Fibroblast of lung (primary cell): ENCODE measurements at places on chromosomes 2 and 18. TPM values are rescaled to one million over a fixed set of nuclear protein-coding genes. Genes with fewer than 3 reads are reported as not detected.

GRCh38 chr2:203808046-203808750, 59.4 kb upstream of the CTLA4 start:
- peak; percentile 100 for DNase-seq

GRCh38 chr18:75546964-75547363, 119.5 kb upstream of the SMIM21 start:
- no peak for DNase-seq

DNA sequence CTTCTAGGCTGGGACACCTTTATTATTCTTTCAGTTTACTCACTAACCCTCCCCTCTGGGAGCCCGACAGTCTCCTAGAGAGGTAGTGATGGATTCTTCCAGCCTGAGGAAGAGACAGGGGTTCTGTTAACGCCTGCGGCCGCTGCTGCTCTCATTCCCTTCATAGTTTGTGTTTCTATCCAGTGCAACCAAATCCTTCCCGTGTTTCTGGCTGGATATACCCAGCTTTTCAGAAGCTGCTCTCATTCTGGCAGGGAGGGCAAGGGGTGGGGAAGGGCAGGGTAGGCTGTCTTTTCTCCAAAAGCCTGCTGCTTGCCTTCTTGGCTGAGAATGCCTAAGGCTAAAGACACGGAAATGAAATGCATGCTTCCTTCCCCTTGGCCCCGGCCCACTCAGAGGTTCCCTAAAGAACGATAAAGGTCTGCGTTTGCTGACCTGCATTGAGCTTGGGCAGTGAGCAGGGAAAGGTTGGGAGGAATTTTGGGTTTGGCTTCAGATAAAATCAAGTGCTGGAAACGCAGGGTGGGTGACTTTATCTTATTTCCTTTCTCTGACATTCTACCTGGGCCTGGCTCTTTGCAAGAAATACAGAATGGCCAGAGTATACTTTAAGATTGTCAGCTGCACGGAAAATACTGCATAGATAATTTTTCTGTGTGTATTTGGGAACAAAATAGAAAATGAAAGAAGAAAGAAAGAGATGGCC, 390.9 kb downstream of the NBAS start:
- peak; percentile 69 for DNase-seq

DNA sequence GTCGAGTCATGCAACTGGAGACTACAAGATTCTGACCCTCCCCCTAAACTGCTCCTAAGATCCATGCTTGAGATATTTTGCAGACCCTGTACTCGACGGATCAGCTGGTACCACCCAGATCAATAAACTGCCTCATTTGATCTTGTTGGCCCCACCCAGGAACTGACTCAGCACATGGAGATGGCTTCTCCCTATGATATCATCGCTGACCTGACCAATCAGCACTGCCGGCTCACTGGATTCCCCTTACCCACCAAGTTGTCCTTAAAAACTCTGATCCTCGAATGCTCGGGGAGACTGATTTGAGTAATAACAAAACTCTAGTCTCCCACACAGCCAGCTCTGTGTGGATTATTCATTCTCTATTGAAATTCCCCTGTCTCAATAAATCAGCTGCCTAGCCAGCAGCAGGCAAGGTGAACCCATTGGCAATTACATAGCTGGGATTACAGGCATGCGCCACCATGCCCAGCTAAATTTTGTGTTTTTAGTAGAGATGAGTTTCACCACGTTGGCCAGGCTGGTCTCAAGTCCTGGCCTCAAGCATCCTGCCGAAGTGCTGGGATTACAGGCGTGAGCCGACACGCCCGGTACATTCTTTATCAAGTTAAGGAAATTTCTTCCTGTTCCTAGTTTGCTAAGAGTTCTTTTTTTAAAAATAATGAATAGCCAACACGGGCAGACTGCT, 43.6 kb downstream of the VPS54 start:
- no peak for DNase-seq

DNA sequence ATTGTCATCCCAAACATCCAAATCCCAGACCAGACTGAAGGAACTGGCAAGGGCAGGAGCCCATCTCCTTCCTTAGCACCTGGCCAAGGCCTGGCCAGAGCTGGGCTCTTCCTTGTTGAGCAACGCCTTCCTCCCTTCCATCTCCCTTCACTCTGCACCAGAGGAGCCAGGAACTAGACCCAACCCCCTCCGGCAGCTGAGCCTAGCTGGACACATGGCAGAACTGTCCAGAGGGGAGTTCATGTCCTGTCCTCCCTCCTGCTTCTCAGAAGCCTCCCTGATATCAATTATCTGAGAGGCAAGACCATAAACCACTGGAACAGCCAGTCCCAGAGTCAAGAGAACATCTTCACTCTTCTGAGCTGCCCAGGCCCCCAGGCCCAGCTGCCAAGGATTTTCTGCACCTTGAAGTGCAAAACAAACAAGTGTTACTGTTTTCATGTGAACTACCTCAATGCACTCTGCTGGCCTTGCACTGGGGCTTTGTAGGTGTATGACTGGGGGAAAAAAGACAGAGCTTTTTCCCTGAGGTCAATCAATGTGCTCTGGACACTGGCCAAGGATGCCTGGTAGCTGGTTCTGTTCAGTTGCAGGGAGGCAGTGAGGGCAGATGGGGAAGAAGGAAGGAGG, 107.6 kb upstream of the MSH6 start:
- no peak for DNase-seq

GRCh38 chr2:99537910-99538485, 48.2 kb upstream of the REV1 start:
- no peak for DNase-seq

Gene EDAR
- not detected in 2 replicates for total RNA-seq

Gene UGT1A5
- not detected in 2 replicates for total RNA-seq
